ENCODE measurements at places on chromosomes 6 and 20. TPM values are rescaled to one million over a fixed set of nuclear protein-coding genes. Genes with fewer than 3 reads are reported as not detected.

DNA sequence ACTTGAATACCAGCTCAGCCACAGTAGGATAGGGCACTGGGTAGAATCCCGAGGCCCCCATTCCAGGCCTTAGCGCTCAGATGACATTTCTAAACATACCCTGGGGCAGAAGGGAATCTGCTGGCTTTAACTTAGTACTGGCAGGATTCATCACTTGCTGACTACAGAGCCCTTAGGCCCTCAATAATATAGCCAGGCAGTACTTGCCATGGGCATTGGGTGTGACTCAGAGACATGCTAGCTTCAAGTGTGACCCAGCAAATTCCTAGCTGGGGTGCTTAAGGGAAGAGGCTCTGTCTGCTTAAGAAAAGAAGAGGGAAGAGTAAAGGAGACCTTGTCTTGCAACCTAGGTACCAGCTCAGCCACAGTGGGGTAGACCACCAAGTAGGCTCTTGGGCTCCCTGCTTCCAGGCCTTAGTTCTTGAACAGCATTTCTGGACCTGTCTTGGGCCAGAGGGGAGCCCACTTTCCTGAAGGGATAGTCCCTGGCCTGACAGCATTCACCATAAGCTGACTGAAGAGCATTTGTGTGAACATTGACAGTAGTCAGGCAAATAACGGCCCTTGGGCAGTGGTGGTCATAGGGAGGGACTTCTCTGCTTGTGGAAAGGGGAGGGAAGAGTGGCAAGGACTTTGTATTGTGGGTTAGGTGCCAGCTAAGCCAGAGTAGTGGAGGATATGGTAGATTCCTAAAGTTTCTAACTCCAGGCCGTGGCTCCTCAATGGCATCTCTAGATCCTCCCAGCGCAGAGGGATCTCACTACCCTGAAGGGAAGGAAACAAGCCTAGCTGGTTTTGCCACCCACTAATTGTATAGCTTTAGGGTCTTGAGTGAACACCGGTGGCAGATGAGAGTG, 48.5 kb upstream of the HACE1 start:
- DNase-seq: no peak

- no peak for DNase-seq
Measured at GRCh38 chr6:45112711-45113110, 215.4 kb upstream of the RUNX2 start.

- DNase-seq: no peak
Measured at GRCh38 chr6:125078602-125079321, 74.8 kb upstream of the TPD52L1 start.

Gene HMGCLL1
- 9.2 TPM for total RNA-seq

GRCh38 chr6:34585512-34586061, 29.5 kb upstream of the SPDEF start:
- no peak for DNase-seq

GRCh38 chr6:27205375-27206278, 41.9 kb upstream of the PRSS16 start:
- no peak for DNase-seq

DNA sequence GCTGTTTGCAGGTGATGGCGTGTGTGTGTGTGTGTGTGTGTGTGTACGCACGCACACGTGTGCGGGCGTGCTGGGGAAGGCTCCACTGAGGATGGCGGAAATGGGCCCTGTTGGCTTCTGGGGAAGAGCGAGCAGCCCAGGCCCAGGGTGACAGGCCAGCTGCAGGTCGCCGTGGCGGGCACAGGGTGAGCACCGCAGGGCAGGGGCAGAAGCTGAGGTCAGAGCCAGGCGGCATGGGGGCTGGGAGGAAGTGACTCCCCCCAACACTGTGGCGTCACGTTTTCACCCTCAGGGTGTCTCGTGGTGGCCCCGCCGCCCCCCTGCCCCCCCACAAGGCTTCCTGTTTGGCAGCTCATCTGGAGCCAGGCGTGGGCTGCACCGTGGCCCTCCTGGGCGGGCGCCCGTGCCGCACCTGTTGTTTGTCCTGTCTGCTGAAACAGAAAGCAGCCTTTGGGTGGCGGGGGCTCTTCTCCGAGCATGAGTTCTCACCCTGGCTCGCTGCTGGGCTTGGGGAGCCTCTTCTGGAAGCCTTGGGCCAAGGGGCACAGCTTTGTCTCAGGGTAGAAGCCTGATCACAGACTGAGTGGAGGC, 7.1 kb downstream of the RBM38 start:
- peak; percentile 62 for DNase-seq

- peak; percentile 65 for DNase-seq
Measured at GRCh38 chr6:158321960-158322359, 9.7 kb downstream of the TULP4 start.

DNA sequence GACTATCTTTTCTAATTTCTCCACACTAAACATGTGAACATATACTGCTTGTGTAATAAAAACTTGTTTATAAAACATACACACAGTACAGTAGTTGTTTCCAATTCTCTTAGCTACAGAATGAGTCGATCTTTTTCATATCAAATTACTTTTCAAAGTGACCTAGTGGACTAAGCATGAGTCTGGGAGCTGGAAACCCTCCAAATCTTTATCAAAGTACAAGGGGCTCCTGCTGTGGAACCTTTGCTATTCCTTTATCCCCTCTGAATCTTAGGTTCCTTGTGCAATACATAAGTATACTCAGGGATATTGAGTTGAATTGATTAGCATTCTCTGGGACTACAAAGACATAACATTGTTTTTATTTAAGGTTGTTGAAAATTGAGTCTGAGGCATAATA, 48.7 kb upstream of the TAB2 start:
- DNase-seq: no peak

DNA sequence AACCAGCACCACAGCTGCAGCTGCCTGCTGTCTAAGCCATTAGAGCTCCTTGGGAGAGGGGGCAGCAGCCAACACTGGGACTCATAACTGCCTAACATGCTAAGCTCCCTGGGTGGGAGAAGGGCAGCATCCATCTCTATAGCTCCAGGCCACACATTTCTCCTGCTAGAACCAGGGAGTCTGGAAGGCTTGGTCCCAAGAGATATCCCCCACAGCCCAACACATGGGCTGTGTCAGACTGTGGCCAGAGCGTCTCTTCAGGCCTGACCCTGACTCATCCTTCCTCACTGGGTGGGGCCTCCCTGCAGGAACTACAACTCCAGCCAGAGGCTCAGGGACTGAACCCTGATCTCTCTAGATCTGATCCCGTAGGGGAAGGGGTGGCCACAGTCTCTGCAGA, 411.1 kb downstream of the HDGFL1 start:
- DNase-seq: no peak

DNA sequence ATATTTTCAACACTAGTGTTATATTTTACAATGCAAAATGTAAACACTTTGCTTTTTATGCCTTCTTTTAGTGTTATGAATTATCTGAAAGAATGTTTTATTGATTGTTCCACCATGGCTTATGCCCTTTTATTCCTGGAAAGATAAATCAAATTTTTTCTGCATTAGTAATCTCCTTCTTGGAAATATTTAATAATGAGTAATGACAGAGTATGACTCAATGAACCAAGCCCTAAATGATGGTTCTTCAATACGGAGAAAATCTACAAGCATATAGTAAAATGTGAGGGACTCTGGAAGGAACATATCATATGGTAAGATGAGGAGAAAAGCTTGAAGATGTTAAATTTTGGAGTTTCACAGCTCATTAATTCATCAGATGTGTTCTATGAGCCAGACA, 929.6 kb downstream of the C6orf118 start:
- DNase-seq: no peak

DNA sequence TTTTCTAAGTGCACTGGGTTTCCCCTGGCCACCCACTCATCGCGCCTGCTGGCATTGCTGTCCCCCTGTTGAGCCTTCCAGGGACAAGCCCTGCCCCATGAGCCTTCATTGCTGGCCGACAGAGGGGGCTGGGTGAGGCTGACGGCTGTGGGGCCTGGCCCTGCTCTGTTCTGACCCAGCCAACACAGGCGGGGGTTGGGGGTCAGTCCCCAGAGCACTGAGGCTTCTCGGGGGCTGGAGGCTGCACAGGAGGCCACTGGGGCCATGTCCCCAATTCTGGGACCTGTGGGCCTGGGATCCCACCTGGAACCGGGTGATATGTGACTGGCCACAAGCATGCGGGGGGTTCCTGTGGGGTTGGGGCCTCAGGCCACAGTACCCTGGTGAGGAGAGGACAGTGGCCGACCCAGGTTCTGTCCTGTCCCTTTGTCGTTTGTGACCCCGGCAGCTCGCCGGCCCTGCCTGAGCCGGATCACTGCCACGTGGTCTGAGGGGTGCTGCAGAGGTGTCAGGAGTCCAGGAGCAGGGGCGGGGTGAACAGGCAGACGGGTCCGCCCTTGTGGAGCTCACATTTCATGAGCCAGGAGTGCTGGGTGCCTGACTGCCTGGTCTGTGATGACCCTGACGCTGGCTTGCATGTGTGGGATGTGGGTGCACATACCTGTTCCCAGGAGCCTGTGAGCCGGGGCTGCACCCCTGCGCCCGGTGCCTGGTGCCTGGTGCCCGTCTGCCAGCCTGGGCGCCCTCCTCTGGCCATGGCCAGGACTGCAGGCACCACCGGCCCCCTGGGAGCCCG, 2.1 kb upstream of the COL20A1 start:
- DNase-seq: no peak

DNA sequence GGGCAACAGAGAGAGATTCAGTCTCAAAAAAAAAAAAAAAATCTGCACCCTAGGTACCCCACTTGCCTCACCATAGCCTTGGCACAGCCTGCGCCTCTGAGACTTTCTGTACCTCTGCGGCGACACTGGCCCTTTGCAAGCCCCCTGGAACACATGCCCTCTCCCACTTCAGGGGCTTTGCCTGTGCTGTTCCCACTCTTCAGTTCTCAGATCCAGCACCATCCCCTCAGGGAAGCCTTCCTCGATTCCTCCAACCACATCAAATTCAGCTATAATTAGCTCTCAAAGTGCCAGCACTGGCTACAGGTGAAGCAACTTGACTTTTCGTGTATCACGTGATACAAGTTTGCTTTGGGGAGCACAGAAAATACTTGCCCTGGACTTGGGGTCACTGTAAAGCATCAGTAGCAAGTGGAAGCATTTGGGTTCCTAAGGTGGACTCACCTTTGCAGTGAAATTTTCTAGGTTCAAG, 2.1 kb upstream of the UBE2V1 start:
- DNase-seq: no peak

DNA sequence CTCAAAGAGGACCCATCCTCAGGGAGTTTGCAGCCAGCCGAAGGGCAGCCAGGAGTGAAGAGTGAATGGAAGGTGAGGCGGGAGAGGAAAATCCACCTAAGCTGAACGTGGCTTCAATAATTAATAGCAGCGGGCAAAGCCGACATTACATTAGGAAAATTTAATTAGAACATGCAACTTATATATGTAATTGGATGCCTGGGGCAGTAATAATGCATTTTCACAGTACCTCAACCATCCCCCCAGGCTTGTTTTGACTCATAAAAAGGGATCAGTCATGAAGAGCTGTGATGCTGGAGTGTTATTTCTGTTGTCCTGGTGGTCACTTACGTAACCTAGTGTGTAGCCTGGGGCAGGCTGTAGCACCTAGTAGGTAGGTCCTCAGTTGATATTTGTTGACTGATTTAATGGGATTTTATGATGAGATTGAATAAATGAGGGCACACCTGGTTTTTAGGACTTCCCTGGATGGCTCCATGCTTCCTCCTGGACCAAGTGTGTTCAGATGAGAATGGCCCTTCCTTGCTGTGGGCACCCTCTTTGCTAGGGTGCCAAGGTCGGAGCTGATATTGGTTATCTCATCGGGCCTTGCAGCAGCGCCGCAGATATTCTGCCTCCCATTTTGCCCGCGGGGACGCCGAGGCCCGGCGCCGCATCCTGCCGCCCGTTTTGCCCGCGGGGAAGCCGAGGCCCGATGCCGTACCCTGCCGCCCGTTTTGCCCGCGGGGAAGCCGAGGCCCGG, 128.8 kb downstream of the CDH26 start:
- no peak for DNase-seq

- no peak for DNase-seq
Measured at GRCh38 chr20:54344832-54345231, 130.6 kb upstream of the DOK5 start.

Gene RAET1L
- not detected for total RNA-seq

DNA sequence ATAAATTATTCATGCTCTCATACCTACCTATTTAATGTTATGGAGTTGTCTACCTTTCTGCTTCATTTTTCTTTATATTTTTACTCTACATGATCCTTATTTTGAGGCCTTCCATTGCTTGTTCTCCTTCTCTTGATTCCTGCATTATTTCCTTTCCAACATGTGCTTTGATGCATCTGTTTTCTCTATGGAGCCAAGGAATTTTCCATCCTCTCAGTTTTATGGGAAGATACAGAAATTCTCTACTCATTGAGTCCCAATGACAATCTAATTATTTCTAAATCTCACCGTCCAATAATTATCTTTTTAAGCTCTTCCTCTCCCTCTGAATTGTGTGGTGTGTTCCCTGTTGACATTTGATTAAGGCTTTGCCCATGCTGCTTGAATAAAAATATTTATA, 136.0 kb downstream of the PACRG start:
- DNase-seq: peak; percentile 79

GRCh38 chr6:106422534-106422933, 62.0 kb downstream of the CRYBG1 start:
- no peak for DNase-seq

GRCh38 chr20:6485351-6485750, 282.1 kb upstream of the BMP2 start:
- no peak for DNase-seq

Gene FAM83C
- not detected for total RNA-seq

GRCh38 chr6:105733556-105734162, 330.8 kb upstream of the PREP start:
- DNase-seq: peak; percentile 14

Gene KIAA1586
- total RNA-seq: 11.8 TPM

Gene LPA
- not detected for total RNA-seq

DNA sequence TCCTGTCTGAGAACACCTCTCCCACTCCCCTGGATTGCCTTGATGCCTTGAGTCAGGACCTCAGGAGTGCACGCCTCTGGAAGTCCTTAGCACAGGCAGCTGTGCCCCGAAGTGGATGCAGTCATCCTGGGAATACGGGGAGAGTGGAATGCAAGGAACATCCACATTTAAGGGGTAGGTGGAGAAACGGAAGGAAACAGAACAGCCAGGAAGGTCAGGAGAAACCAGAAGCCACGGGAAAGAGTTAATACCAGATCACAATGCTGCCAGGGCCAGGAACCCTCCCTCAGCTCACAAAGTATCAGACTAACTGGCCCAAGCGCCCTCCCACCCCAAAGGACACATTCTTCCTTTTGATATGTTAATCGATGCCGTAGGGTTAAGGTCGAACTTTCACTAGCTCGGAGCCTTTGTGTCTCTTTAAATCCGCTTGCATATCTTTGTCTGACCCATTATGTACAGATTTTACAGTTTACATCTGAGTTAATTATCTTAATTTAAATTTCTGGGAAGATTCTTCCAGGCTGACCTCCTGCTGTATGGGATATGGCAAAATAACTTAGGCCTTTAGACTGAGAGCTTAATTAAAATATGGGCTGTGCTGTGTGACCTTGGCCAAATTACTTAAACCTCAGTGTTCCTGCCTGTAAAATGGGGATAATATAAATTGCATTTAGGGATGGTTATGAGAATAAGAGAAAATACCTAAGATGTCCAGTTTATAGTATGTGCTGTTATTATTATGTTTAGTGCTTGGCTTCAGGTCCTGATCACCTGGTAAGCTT, 24.0 kb upstream of the CCND3 start:
- DNase-seq: no peak

- no peak for DNase-seq
Measured at GRCh38 chr6:132143258-132143657, 192.1 kb upstream of the CCN2 start.

Gene CST7
- total RNA-seq: 0.35 TPM

Gene GUCA1A
- 0.04 TPM for total RNA-seq

Gene KCNK5
- 1.5 TPM for total RNA-seq
